ENCODE measurements at places on chromosomes 3 and 15. TPM values are rescaled to one million over a fixed set of nuclear protein-coding genes. Genes with fewer than 3 reads are reported as not detected.
A peak's percentile ranks its signal among the peaks of the same experiment; 100 is the strongest.

GRCh38 chr3:116591236-116591635 is 118.3 kb upstream of the TUSC7 start:
- no peak overlapping the region for H3K4me3 ChIP-seq
- H3K27me3 ChIP-seq: no peaks in the 10 kb centered on the region
- H3K36me3 ChIP-seq: no peaks in the 10 kb centered on the region
- H3K27ac ChIP-seq: no peak overlapping the region
- no peaks in the 10 kb centered on the region for H3K4me1 ChIP-seq

The DOCK3 gene
- total RNA-seq: 0.06 TPM

The AQP9 gene
- 74.0 TPM for total RNA-seq

The CCDC12 gene
- 18.2 TPM for total RNA-seq

DNA sequence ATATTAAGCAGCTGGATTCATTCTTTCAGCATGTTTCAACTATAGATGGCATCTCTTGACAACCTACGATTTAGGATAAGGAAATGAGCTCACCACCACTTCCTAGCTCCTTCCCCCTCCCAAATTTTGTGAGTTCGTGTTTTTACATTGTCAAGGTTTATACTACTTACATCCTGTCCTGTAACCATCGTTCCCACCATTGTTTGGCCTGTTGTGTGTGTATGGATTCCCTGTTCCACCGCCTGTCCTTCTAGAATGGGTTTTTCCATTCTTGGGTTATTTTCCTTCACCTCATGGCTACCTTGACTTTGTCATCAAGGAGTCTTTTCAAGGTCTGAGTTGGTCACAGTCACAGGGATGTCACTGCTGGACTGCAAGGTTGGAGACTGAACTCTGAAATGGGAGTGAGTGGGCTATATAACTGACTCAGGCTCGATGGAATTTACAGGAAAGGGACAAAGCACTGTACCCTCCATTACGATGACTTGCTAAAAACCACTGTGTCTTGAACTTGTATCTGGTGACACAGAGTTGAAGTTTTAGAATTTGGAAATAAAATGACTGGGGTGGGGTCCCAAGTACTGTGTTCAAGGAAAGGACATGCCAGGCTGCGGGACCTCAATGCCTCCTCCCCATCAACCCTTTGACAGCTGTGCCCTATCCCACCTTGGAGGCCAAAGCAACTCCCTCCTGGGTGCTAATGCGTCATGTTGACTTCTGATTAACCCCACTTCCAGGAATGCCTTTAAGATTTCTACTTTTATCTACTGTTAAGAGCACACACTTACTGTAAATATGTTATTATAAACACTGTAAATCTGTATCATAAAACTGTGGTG is 66.8 kb upstream of the BLM start:
- no peak overlapping the region for H3K4me3 ChIP-seq
- no peaks in the 10 kb centered on the region for H3K36me3 ChIP-seq
- H3K4me1 ChIP-seq: no peaks in the 10 kb centered on the region
- no peaks in the 10 kb centered on the region for H3K27me3 ChIP-seq

DNA sequence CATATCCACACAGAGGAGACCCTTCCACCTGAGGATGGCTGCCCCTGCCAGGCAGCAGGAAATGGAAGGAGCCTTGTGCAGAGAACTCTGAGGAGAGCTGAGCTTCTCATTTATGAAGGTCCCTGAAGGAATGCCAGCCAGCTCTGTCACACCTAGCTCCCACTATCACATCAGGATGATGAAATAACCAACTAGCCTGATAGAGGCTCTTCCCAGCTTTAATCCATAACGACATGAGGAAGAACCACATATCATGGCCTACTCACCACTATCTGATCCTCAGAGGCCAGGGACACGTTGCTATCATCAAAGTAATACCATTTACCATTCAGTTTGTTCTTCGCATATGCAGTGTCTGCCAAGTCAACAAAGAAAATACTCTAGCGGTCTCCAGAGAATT is 1.5 kb upstream of the C3orf62 start:
- DNase-seq: no peak
- H3K4me3 ChIP-seq: no peak overlapping the region
- H3K4me1 ChIP-seq: peaks cover 11% of the 10 kb centered on the region
- no peak overlapping the region for H3K27ac ChIP-seq

The RASL12 gene
- total RNA-seq: 1.5 TPM

- no peak overlapping the region for H3K27ac ChIP-seq
- H3K36me3 ChIP-seq: no peaks in the 10 kb centered on the region
- no peak for DNase-seq
These were observed 43.4 kb downstream of the FAM174B start for GRCh38 chr15:92611995-92612745.

The GOLGA6L10 gene
- total RNA-seq: 0.54 TPM

The TNFSF10 gene
- 25.4 TPM for total RNA-seq

The SYNM gene
- total RNA-seq: 2.7 TPM

- no peak overlapping the region for H3K27ac ChIP-seq
- H3K4me3 ChIP-seq: no peak overlapping the region
- no peak for DNase-seq
These were observed 65.8 kb upstream of the TRA2B start for GRCh38 chr3:186003610-186004009.

DNA sequence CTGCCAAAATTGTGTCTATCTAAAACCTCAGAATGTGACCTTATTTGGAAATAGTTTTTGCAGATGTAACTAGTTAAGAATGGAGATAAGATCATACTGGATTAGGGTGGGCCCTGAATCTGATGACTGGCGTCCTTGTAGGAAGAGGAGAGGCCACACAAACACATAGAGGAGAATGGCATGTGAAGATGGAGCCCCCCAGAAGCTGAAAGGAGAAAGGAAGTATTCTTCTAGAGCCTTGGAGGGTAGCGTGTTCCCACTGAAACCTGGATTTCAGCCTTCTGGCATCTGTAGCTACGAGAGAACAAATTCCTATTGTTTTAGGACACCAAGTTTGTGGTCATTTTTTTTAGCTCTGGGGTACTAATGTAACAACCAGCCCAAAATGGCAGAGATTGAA is 423.0 kb upstream of the TPM1 start:
- no peak for DNase-seq
- no peaks in the 10 kb centered on the region for H3K36me3 ChIP-seq
- H3K4me3 ChIP-seq: no peak overlapping the region
- no peak overlapping the region for H3K27ac ChIP-seq
- no peaks in the 10 kb centered on the region for H3K4me1 ChIP-seq
- H3K27me3 ChIP-seq: no peaks in the 10 kb centered on the region

- no peak overlapping the region for H3K4me3 ChIP-seq
- no peaks in the 10 kb centered on the region for H3K27me3 ChIP-seq
- peak overlapping the region; percentile 66 for H3K27ac ChIP-seq
- no peaks in the 10 kb centered on the region for H3K4me1 ChIP-seq
- H3K36me3 ChIP-seq: no peaks in the 10 kb centered on the region
These were observed 5.9 kb upstream of the ADGRG7 start for GRCh38 chr3:100603469-100603868.

GRCh38 chr3:82084824-82085223 is 323.4 kb upstream of the GBE1 start:
- H3K27ac ChIP-seq: no peak overlapping the region

DNA sequence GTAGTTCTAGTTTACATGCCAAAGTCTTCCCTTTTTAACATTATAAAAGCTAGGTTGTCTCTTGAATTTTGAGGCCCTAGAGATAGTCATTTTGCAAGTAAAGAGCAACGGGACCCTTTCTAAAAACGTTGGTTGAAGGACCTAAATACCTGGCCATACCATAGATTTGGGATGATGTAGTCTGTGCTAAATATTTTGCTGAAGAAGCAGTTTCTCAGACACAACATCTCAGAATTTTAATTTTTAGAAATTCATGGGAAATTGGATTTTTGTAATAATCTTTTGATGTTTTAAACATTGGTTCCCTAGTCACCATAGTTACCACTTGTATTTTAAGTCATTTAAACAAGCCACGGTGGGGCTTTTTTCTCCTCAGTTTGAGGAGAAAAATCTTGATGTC is 21.3 kb downstream of the SLC35A5 start:
- no peaks in the 10 kb centered on the region for H3K4me1 ChIP-seq
- no peak for DNase-seq
- no peak overlapping the region for H3K27ac ChIP-seq
- H3K36me3 ChIP-seq: no peaks in the 10 kb centered on the region
- H3K4me3 ChIP-seq: no peak overlapping the region
- H3K27me3 ChIP-seq: no peaks in the 10 kb centered on the region

DNA sequence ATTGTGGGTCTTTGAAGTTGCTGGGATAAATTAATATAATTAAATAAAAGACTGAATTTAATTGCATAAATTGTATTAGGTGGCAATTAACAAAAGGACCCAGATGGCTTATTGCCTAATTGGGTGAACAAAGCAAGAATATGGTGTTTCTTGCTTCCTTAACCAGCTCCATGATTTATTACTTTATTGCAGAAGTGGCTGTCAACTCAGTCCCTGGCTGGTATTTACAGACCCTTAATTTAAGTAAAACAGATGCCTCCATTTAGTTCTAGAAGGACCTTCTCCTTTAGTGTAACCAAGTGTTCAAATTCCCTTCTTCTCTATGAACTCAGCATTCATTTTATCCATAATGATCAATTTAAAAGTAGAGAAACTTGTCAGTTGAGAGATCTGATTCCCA is 35.1 kb downstream of the DPH3 start:
- no peaks in the 10 kb centered on the region for H3K36me3 ChIP-seq
- no peak for DNase-seq
- H3K27ac ChIP-seq: no peak overlapping the region
- H3K27me3 ChIP-seq: no peaks in the 10 kb centered on the region

The FOXL2NB gene
- total RNA-seq: not detected

DNA sequence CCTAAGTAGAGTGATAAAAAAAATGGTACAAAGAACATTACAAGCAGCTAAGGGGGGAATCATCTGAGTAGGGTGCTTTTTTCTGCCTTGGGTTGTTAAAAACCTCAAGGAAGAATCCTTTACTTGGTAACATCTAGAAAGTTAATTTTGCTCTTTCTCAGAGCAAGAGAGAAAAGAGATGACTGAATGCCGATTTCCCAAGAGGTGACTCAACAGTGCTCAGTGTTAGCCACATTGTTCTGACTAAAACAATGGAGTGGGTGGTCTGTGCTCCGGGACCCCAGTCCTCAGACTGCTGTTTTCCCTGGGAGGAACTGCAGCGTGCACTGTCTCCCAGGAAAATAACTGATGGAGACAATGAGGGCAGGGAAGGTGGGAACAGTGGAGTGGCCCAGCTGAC is 41.1 kb upstream of the RASGRP1 start:
- no peaks in the 10 kb centered on the region for H3K36me3 ChIP-seq
- H3K4me1 ChIP-seq: no peaks in the 10 kb centered on the region
- no peak overlapping the region for H3K27ac ChIP-seq
- no peak overlapping the region for H3K4me3 ChIP-seq

GRCh38 chr15:41935566-41936020 is 36.8 kb downstream of the EHD4 start:
- peaks cover 8% of the 10 kb centered on the region for H3K4me1 ChIP-seq
- no peaks in the 10 kb centered on the region for H3K27me3 ChIP-seq
- no peaks in the 10 kb centered on the region for H3K36me3 ChIP-seq
- peak overlapping the region; percentile 26 for H3K27ac ChIP-seq
- H3K4me3 ChIP-seq: no peak overlapping the region
- DNase-seq: no peak

The ACTC1 gene
- total RNA-seq: not detected

GRCh38 chr3:53939086-53939582 is 47.5 kb upstream of the SELENOK start:
- H3K27me3 ChIP-seq: no peaks in the 10 kb centered on the region
- no peaks in the 10 kb centered on the region for H3K36me3 ChIP-seq
- no peak overlapping the region for H3K27ac ChIP-seq
- no peak overlapping the region for H3K4me3 ChIP-seq
- DNase-seq: no peak

DNA sequence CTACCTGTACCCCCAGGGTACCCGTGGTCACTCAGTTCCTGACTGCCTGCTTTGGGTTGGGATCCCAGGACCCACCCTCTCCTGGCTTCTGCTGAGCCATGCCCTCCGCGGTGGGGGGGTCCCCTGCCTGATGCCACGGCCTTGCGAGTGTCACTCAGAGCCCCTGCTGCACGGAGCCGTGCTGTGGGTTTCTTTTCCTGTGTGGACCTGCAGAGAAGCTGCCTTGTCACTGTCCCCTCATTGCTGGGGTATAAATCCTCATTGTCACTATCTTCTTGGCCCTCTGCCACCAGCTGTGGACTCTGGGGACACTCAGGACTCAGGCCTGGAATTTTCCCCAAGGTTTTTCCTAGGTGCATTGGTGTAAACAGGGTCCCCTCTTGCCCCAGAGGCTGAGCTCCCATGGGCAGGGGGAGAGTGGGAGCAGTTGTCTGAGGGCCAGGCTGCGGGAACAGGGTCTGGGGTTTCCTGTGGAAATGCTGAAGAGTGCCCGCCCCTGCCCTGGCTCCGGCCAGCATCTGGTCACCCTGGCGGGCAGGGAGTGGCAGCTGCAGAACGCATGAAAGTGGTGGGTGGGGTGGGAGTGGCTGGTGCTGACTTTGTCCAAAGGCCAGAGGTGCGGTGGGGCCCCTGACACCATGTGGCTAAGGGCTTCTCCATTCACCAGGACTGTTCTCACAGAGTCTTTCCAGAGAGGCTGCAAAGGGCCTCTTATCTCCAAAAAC is 191.7 kb downstream of the GOLGA6L6 start:
- DNase-seq: no peak
- H3K4me3 ChIP-seq: no peak overlapping the region
- H3K36me3 ChIP-seq: no peaks in the 10 kb centered on the region
- no peaks in the 10 kb centered on the region for H3K4me1 ChIP-seq

The SPATA12 gene
- not detected for total RNA-seq

The PLD1 gene
- 18.2 TPM for total RNA-seq

DNA sequence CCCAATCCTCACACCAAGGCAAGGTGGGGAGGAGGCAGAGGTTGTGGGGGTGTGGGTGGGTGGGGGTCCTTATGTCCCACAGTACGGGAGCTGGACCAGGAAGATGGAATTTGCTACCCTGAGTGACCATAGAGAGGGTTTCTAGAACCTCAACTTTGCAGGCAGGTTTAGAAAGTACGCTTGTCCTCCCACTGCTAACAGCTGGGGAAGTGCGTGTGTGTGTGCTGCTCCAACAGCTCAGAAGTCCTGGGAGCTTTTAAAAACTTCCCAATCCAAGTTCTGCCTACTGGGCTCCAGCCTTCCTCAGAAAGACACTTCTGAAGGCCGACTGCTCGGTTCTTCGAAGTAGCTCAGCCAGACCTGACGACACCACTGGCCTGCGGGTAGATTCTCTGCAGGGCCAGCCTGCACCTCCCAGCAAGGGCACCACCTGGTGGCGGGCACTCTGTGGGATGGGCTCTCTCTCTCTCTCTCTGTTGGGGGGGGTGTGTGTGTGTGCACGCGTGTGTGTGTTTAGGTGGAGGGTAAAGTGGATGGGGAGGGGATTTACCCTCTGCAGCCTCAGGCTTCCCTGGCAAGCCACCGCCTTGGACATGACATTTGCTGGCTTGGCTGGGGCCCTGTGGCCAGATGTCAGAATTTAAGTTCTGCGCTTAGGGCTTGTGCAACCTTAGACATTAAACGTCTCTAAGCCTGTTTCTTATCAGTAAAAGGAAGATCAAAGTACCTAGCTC is 15.6 kb downstream of the TMEM158 start:
- H3K4me3 ChIP-seq: no peak overlapping the region
- no peaks in the 10 kb centered on the region for H3K27me3 ChIP-seq
- no peak overlapping the region for H3K27ac ChIP-seq
- H3K4me1 ChIP-seq: no peaks in the 10 kb centered on the region
- H3K36me3 ChIP-seq: no peaks in the 10 kb centered on the region

The CCR2 gene
- total RNA-seq: 0.74 TPM

- no peaks in the 10 kb centered on the region for H3K27me3 ChIP-seq
- no peak overlapping the region for H3K27ac ChIP-seq
- H3K4me3 ChIP-seq: no peak overlapping the region
- DNase-seq: no peak
These were observed 58.1 kb downstream of the RSRC1 start for GRCh38 chr3:158167737-158168557.

GRCh38 chr3:105253225-105253624 is 113.5 kb upstream of the ALCAM start:
- no peak overlapping the region for H3K27ac ChIP-seq
- no peak overlapping the region for H3K4me3 ChIP-seq
- H3K27me3 ChIP-seq: no peaks in the 10 kb centered on the region
- no peak for DNase-seq
- H3K4me1 ChIP-seq: no peaks in the 10 kb centered on the region
- no peaks in the 10 kb centered on the region for H3K36me3 ChIP-seq

The CAND2 gene
- 0.62 TPM for total RNA-seq

Data from right lobe of liver (tissue), 6 donors.